ENCODE measurements at places on chromosomes 1 and 21. TPM values are rescaled to one million over a fixed set of nuclear protein-coding genes. Genes with fewer than 3 reads are reported as not detected.

GPR161 gene
- total RNA-seq, result 22.0 TPM

MROH9 gene
- total RNA-seq, result 0.39 TPM

- DNase-seq, result no peak
Measured at GRCh38 chr1:74679811-74680210, 6.2 kb upstream of the ERICH3 start.

GRCh38 chr1:161021165-161021969 lies 415 bp upstream of the F11R start:
- peak; percentile 94 for DNase-seq

DNA sequence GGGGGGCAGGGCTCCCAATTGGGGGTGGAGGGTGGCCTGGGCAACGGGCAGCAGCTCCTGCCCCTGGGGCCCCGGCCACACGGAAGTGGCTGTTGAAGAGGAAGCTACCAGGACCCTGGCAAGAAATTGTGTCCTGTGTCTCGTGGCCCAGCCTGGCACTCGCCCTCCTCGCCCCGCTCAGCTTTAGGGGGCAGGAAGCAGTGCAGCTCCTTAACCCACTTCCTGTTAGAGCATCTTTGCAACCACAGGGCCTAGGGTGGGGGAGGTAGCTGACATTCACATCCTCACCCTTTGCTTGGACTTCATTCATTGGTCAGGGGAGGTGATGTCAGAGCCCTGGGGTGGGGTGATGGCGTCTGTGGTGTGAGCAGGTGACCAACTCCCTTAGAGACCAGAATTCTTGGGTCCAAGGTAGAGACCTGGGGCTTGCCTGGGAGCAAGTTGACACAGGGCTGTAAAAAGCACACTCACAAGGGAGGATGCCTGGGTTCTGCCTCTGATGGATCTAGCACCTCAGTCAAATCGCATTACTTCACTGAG lies at the start of gene ARHGAP30:
ARHGAP30 (minus strand) TSS at position 161 of the 540 bp plus-strand sequence. CDS start 267 bp downstream, outside the sequence.
- no peak for DNase-seq

DNA sequence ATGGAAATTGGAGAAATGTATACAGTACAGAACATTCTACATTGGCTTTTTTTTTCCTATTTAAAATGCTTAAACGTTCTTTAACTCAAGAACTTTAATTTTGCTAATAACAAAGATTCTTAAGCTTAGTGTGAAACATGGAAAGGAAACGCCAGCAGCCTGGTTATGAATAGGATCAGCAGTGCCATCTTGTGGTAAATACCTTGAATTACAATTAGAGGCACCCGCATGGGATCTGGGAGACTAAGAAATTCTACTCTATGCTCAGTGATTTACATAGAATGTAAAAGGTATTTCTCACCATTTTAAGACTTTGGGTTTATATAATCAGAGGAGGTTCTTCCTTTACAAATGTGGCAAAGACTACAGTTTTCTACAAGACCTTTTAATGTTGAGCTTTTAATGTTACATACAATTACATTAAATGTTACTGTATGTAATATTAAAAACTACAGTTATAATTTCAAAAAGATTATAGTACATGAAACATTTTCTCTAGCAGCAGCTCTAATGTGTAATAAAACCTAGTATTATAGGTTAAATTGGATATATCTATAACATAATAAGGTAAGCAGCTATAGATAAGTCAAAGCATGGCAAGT lies 32.1 kb upstream of the APOBEC4 start:
- no peak for DNase-seq

DNA sequence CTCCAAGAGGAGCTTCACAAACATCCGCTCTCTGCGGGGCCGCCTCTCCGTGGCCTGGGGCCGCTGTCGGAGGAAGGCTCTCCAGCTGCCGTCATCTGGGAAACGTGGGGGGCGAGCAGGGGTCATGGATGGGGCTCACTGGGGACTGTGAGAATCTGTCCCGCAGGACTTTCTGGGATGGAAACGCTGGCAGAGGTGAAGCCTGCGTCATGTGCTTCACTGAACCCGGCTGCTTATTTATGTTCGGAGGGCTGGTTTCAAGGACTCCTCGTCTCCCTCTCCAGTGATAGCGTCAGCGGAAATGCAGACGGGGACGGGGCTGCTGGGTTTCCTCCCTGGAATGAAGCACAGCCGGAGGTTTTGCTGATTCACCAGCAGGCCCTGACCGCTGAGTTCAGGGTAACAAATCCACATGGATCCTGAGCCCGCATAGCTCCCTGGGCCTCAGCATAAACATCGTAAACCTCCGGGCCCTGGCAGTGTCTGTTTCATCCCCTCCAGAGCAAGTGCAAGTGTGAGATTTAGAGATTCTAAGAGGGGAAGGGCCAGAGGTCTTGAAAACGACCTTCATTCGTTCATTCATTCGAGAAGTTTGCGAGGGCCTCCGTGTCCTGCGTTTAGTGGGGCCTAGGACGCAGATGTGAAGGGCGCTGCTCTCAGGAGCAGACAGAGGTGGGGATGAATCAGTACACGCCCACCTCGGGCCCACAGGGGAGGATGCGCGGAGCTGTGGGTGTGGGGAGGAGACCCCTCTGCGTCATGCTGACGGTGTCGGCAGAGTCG lies 7.0 kb upstream of the POFUT2 start:
- peak; percentile 91 for DNase-seq

GRCh38 chr1:242847390-242847993 lies 323.0 kb upstream of the PLD5 start:
- DNase-seq, result no peak

- no peak for DNase-seq
Measured at GRCh38 chr1:190126728-190127127, 350.9 kb downstream of the BRINP3 start.

DNA sequence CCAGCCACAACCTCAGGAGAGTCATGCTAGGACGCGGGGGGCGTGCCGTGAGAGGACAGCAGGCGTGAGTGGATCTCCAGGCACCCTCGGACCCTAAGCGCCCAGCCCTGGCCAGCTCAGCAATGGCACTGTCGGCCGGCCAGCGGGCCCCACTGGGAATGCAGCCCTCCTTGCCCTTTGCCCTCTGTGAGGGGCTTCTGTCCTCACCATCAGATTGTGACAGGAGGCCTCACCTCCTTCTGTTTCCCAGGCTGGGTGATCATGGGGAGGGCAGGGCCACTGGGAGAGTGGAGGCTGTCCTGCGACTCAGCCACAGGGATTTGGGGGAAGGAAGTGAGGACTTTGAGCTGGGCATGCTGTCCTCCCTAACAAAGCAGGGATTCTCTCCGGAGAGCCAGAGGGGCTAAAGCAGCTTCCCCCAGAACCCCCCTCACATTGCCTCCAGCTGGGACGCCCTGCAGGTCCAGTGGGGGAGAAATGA lies 6.6 kb upstream of the LRRC3 start:
- no peak for DNase-seq
